ENCODE measurements at places on chromosomes 5 and 9.
A peak's percentile ranks its signal among the peaks of the same experiment; 100 is the strongest.

GRCh38 chr5:146781157-146781556, 97.4 kb downstream of the PPP2R2B start:
- no peak for DNase-seq

- no peak for DNase-seq
These were observed 50.4 kb upstream of the GGTA1 start for GRCh38 chr9:121550041-121550440.

DNA sequence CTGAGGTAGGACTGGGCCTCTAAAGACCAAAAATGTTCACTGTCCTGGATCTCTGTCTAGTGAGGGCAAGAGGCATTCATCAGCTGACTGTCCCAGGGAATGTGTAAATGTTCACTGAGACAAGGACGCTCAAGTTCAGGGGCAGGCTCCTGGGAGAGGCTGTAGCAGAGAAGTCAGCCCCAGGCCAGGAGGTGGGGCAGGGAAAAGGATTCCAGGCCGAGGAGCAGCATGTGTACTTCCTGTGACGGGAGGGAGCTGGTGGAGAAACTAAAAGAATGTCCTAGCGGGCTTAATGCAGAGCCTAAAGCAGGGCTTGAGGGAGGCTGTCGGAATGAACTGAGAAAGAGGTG, 205.8 kb downstream of the GABBR2 start:
- no peak for DNase-seq

DNA sequence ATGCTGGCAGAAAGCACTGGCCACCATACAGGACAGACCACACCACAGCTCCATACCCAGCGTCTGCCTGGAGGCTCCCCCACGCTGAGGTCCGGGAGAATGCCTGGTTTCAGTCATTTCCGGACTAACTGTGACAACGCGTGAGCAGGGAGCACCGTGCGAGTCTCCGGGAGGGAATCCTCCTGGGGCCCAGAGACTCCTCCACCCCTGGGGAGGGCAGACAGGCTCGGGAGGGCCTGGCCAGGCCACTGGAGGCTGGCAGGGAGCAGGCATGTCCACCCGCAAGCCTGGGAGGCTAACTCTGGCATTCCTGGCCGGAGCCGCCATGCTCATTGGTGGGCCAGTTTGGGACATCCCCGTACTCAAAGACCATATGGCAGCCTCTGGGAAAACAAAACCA, 6.5 kb downstream of the BRD3OS start:
- DNase-seq: no peak

DNA sequence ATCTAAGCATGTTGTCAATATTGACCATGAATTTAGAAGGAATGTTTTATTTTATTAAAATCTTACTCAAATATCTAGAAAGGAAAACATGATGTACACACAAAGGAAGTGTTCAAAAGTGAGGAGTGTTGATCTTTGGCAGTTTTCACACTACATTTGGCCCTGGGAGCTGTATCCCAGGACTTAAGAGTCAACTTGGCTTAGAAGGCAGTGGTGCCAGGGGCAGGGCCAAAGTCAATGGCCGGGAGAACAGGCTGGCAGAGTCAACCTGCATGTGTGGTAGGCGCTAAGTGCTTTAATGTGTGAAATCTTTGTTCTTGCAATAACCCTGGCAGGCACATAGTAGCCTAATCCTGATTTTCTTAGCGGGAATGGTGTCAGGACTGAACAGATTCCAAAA, 228.4 kb downstream of the TENT4A start:
- DNase-seq: no peak

DNA sequence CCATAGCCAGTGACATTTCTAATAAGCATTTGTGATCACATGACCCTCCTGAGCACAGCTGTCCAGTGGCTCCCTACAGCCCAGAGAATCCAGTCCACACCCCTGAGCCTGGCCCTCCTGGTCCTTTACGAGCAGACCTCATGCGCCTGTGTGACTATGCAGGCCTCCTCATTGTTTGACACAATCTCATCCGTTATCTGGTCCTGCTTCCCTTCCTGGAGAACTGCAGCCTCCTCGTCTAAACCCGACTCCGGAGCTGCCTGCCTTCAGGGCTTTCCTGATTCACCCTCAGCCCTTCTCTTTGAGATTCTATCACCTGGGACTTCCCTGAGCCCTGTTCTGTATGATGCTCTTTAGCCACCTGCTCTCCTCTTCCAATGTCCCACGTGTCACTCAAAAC, 79.7 kb downstream of the GPR21 start:
- no peak for DNase-seq

DNA sequence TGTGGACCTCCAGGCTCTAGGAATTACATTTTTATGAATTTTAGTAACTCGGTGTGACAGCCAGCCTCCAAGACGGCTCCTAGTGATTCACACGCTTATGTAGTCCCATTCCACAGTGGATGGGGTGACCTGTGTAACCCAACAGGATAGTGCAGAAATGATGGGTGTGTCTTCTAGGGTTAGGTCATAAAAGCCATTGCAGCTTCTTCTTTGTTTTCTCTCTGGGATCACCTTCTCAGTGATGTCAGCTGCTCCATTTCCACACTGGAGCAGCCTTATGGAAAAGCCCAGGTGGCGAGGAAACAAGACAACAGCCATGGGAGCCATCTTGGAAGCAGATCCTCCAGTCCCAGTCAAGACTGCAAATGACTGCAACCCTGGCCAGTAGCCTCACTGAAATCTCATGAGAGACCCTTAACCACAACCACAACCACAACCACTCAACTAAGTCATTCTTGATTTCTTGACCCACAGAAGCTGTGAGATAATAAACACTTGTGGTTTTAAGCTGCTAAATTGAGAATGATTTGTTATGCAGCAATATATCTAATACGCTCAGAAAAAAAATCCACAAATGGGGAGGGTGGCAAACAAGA, 5.1 kb upstream of the GNPDA1 start:
- DNase-seq: no peak

GRCh38 chr5:168637793-168638192, 58.6 kb upstream of the PANK3 start:
- DNase-seq: no peak

GRCh38 chr9:18473652-18474279, at the start of gene ADAMTSL1:
Gene ADAMTSL1 (plus strand): TSS chr9:18474153. CDS start chr9:18474233, 80 bp downstream.
- peak; percentile 28 for DNase-seq

All from neural crest cell (in vitro differentiated cells).